CD4-positive, alpha-beta T cell treated with Interleukin-10 for 1 hour (primary cell): ENCODE measurements at places on chromosomes 2 and 18.

- DNase-seq = no peak
Measured at GRCh38 chr2:21774691-21775368, 651.1 kb downstream of the TDRD15 start.

DNA sequence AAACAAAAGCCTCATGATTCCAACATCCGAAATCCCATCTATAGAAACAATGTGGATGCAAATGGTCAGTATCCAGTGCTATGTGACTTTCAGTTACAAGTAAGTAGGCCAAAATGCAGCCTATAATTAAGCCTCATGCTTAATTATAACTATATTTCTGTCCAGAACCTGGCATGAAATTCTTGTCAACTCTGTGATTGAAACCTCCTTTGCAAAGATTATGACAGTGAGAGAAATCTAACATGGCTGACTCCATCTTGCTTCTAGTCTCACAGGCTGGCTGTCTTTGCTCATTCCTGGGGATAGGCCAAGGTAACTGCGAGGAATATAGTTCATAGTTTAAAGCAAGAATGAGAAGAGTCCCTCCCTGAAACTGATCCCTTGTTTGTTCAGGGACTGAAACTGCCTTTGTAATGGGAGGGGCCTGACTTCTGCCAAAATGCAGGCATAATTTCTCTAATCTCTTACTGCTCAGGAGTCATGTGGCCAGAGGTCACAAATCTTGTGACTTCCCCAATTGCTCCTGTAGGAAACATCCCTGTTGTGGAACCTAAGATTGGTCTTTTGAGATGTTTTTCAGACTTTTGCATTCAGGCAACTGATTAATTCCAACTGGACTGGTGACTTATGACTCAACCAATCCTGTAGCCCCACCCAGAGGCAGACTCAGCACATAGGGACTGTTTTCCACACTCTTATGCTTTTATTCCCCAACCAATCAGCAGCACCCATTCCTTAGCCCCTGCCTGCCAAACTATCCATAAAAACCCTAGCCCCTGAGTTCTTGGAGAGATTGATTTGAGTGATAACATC is 84.5 kb upstream of the TLK1 start:
- DNase-seq = peak; percentile 6

- DNase-seq = peak; percentile 65
Measured at GRCh38 chr2:97011977-97012569, 25.7 kb upstream of the FAM178B start.

GRCh38 chr2:230312638-230313037 is 14.4 kb upstream of the SP140L start:
- no peak for DNase-seq

GRCh38 chr2:24421668-24422067 is 61.3 kb upstream of the ITSN2 start:
- peak; percentile 59 for DNase-seq

DNA sequence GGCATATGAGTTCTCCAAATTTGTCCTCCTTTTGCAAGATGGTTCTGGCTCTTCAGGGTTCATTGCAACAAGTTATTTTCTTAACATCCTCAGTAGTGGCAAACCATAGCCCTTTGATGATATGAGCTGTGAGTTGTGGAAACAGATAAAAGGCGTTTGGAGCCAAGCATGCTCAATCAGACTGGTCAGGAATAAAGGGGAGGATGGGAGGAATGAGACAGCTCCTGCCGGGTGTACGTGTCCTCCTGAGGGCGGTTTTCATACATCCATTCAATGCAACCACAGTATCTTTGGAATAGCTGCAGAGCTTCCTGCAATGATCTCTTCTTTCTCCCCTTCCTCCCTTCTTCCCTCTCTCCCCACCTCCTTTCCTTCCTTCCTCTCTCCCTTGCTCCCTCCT is 245.8 kb downstream of the GLI2 start:
- no peak for DNase-seq

DNA sequence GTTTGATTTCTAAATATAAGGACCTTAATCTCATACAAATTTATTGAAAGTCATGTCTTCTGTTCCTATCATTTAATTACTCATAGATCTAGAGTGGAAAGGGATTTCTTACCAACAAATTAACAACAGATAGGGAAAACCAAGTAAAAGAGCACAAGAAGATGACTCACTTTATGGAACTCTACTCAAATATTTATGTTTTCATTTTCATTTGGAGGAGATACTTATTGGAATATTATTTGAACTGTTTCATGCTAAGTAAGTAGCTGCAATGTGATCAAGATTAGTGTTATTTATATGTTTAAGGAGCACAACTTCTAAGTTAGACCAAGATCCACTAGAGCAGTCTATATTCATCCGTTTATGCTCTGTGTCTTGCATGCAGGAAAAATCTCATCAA is 1.3 kb downstream of the NT5C1B start:
- DNase-seq = no peak

GRCh38 chr2:6139916-6140315 is 447.7 kb downstream of the SOX11 start:
- DNase-seq = no peak

- DNase-seq = no peak
Measured at GRCh38 chr2:66164470-66164869, 270.5 kb upstream of the MEIS1 start.

DNA sequence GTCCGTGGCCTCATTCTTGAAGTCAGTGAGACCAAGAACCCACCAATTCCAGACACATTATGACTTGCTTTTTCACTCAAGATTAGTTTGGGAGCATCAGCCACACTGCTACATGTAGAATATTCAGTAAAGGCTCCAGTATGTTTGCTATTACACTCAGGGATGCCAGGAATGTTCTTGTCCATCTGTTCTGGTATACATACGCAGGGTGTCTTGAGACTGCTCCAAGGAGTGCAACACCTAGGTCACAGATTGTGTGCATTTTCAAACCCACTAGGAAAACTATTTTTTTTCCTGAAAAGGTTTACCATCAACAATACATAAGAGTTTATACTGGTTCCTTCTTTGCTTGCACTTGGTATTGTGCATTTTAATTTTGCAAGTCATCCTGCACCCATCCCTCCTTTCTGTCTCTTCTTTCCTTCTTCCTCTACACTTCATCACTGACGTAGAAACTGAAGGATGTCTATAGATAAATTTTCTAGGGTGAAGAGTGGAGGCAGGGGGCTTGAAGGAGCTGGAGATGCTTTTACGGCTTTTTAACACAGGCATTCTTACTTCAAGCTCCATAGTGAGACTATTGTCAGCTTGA is 35.3 kb upstream of the MAP2 start:
- DNase-seq = no peak

DNA sequence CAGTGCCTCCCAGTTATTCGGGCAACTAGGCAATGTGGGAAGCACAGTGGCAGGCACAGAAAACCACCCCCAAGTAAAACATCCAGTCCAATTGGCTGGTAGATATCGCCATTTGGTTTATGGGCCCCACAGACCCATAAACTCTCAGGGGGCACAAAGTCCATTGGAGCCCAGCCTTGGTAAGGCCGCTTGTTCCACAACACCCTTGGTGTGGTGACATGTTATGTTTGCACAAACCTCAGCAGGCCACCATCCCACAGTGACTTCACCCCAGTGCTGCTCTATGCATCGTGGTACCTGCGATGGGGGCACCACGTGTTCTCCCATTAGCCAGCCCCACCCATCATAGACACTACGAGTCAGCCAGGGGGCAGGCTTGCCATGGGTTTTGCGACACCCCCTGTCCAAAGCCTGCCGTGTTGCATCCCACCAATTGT is 18.5 kb downstream of the PHOSPHO2 start:
- DNase-seq = no peak

DNA sequence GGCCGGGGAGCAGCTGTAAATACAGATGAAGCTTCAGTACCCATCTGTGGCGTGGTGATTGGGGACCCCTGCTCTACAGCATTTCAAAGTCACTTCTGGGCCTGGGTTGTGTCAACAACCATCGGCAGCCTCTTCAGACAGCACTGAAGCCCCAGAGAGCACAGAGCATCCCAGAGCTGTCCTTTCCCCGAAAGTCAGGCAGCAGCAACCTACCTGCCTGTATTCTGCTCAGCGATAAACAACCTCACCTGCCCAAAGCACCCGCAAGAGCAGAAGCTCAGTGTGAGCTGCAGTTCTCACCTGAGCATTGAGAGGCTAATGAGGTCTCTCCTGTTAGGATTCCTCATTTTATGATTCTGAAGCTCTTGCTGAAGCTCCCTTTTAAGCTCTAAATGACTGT is 19.3 kb downstream of the TRABD2A start:
- no peak for DNase-seq

DNA sequence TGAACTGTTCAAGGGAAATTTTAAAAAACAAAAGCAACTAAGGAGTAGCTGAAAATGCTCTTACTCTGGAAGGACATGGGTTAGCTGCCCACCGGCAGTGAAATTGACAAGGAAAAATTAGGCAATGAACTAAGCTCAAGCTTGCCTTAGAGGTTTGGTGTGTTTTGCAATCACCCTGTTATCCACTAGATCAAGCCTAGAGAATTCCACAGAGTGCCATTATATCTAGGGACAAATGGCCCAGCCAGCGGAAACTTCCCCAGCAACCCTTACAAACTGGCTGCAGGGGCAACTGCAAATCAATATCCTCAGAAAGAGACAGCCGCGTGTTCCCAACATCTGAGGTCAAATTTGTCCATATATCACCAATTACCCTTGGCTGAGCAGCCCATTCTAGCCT is 258.2 kb downstream of the SP3 start:
- DNase-seq = no peak

DNA sequence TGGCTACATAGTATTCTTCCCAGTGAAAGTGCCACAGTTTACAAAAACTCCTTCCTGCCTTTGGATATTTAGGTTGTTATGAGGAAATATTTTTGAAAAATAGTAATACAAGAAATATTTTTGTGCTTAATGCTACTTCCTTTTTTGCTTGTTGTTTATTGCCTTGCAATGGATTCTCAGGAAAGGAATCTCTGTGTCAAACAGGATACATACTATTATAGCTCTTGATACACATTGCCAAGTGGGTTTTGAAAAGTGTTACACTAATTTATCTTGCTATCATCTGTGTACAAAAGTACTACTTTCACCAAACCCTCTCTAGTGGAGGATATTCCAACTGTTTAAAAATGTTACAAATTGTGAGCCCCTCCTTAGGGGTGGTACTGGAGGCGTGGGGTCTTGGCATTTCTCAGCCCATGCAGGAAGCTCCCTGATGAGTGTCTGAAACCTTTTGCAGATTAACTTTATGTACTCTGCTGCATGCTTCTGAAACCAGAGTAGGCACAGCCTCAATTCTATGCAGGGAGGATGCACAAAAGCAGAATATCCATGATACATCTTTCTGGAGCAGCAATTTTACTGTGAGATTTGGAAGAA is 54.5 kb downstream of the EVA1A start:
- DNase-seq = no peak

DNA sequence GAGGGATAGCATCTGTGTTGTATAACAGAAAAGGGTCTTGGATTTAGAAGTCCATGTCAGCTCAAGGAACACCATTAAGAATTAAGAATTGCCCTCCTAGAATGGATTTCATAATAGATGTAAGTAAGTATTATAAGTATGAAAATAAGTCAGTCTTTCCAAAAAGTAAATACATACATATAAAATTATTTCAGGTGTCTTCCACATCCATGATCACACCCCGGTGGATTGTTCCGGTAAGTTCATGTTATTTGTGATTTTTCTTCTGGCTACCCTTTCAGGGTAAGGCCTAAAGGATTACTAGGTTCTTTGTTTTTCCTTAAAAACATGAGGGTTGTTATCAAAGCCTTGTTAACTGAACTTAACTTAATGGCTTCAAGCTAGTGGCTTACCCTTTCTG is 55.9 kb downstream of the TMEM185B start:
- no peak for DNase-seq

GRCh38 chr2:65267008-65267407 is 39.4 kb downstream of the ACTR2 start:
- DNase-seq = no peak

DNA sequence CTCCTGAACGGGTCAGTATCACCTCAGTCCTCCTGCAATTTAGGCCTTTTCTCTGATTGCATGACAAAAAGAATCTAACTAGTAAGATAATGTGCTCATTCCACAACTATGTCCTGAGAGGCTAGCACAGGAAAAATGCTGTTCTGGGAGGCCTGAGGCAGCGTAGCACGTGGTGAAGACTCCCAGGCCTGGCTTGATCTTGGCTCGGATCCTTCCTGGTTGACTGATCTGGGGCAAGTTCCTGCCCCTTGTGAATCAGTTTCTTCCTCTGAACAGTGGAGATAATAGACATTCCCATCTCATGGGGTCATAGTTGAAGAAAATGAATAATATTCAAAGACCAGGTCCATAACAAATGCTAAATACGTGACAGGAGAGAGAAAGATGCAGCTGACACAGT is 12.3 kb downstream of the FBLN7 start:
- DNase-seq = no peak

GRCh38 chr2:15820257-15820566 is 120.1 kb upstream of the MYCN start:
- DNase-seq = no peak

GRCh38 chr2:188966728-188967440 is 7.3 kb upstream of the COL3A1 start:
- no peak for DNase-seq

- DNase-seq = no peak
Measured at GRCh38 chr18:74878267-74878666, 280.6 kb downstream of the ZNF407 start.

DNA sequence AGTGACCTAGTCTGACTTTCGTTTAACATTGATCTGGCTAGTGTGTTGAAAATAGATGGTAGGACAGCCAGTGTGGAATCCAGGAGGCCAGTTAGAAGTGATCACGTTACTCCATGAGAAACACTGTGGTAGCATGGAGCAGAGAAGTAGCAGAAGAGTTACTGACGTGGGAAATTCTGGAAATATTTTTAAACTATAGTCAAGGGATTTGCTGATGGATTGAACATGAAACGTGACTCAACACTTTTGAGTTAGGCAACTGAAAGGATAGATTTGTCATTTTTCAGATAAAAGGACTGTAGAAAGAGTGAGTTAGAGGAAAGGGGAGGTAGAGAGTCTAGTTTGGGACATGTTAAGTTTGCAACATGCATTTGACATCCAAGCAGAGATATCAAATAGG is 130.4 kb downstream of the IRS1 start:
- no peak for DNase-seq

GRCh38 chr18:53753601-53754000 is 470.9 kb downstream of the MBD2 start:
- DNase-seq = no peak

DNA sequence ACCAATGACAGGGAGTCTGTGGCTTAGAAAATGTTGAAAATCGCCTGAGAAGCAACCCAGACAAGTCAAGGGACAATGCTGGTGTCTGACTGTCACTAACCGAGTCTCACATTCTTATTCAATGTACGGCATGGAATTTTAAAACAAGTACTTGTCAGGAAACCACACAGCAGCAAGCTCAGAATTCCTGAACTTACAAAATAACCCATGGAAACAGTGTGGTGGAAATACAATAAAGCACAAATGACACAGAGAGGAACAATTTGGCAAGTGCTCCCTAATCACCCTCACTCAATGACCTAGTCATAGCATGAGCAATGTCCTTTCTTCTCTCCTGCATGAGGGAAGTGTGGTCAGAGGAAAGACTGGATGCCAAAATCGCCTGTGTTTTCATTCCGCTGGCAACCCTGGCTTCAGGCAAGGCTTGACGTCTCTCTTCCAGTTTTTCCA is 154.0 kb downstream of the SATB2 start:
- DNase-seq = no peak
